Mesendoderm (in vitro differentiated cells): ENCODE measurements at places on chromosomes 5 and 9.

DNA sequence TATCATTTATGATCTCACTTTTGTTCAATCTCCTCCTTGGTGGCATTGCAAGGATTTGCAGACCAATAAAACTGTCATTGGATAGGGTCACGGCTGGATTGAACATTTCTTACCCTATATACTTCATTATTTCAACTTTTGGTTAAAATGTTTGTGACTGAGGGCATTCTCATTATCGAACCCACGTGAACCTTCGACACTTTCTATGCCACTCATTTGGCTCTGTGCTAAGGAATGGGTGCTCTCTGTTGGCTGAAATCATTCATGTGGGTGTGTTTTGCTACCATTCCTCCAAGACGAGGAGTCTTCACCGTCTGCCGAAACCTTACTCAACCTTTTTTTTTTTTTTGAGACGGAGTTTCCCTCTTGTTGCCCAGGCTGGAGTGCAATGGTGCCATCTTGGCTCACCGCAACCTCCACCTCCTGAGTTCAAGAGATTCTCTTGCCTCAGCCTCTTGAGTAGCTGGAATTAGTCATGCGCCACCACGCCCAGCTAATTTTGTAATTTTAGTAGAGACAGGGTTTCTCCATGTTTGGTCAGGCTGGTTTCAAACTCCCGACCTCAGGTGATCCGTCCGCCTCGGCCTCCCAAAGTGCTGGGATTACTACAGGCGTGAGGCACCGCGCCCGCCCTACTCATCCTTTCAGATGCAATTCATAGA, 62.5 kb downstream of the CSNK1A1 start:
- H3K4me3 ChIP-seq = no peak overlapping the region
- no peaks in the 10 kb centered on the region for H3K27me3 ChIP-seq
- H3K4me1 ChIP-seq = no peaks in the 10 kb centered on the region
- DNase-seq = no peak

DNA sequence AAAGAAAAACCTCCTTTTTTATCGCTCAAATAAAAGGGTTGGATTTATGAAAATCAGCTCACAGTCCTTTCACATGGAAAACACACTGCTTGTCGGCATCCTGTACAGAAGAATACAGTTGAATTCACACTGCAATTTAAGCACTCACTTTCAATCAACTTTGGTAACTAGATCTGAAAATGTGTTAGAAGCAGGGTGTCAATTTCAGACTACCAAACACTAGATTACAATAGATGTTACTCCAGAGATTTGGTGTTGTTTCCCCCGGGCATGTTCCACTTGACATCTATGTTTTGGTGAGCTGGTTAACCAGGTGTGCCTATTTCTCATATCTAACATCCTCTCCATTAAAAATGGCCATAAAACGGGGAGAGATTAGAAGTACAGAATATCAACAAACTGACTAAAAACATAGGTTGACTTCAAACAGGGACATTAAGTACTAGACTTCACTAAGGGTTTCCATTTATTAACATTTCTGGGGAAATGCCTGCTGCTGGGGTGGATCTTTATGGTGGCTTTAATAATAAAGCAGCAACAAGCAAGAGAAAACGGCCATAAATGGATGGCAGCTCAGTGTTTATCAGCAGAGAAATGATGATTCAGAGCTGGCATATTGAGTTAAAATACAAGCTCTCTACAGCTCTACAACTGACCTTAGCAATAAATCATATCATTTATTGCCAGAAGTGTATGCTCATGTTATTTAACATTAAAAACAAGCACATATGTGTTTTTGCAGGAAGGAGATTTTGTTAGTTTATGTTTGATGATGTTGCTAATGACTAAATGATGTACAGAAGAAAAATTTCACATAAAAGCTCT, 158.8 kb downstream of the SLF1 start:
- no peaks in the 10 kb centered on the region for H3K27me3 ChIP-seq
- no peak overlapping the region for H3K27ac ChIP-seq
- no peak overlapping the region for H3K4me3 ChIP-seq

- H3K4me3 ChIP-seq = peak overlapping the region; percentile 73
- H3K27ac ChIP-seq = no peak overlapping the region
- no peaks in the 10 kb centered on the region for H3K27me3 ChIP-seq
- no peak for DNase-seq
- no peaks in the 10 kb centered on the region for H3K36me3 ChIP-seq
Observed at GRCh38 chr9:111632060-111632459, 926 bp downstream of the DNAJC25 start.

- H3K4me1 ChIP-seq = peaks cover 4% of the 10 kb centered on the region
- no peak overlapping the region for H3K27ac ChIP-seq
- H3K36me3 ChIP-seq = no peaks in the 10 kb centered on the region
- no peaks in the 10 kb centered on the region for H3K27me3 ChIP-seq
- H3K4me3 ChIP-seq = peak overlapping the region; percentile 80
Observed at GRCh38 chr9:69122549-69123141, 51.4 kb upstream of the TJP2 start.

GRCh38 chr5:107342371-107342770, 328.4 kb downstream of the EFNA5 start:
- H3K4me3 ChIP-seq = no peak overlapping the region
- no peak overlapping the region for H3K27ac ChIP-seq

DNA sequence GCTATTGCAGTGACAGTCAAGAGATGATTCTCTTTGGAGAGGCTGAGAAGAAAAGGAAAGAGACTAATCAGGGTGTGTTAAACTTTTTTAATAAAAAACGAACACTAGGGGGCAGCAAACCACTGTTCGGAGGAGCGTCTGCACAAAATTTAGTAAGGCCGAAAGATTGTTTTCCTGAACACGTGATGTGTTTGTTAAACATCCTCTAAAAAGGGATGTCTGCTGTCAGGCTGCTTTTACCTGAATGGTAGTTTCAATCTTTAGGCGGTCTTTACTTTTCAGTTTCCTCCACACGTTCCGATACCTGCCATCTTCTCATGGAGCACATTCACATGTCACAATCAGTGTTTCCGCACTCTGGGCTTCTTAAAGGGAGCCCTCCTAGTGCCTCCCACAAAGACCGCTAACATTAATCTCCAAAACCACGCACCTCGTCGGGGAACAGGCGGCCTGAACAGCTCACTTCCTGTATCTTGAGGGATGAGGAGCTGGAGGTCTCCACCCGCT, 125.2 kb downstream of the GPBP1 start:
- no peak overlapping the region for H3K4me3 ChIP-seq
- no peaks in the 10 kb centered on the region for H3K27me3 ChIP-seq
- H3K36me3 ChIP-seq = no peaks in the 10 kb centered on the region
- H3K4me1 ChIP-seq = no peaks in the 10 kb centered on the region

DNA sequence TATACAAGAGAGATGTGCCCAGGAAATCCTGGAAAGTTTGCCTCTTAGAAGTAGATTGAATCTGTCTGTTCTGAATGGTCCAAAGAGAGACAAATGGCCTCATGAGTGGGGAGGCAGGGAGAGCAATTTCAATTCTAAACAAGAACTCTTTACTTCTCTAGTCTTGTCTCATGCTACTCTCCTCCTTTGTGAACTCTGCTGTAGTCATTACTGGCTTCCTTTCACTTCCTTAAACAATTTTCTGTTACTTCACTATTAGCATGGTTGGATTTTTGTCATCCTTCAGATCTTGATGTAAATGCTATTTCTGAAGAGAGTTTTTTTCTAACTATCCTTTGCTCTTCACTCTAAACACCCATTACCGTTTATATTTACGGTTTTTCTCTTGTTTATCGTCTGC, 54.0 kb upstream of the GRIN3A start:
- H3K4me3 ChIP-seq = no peak overlapping the region
- no peaks in the 10 kb centered on the region for H3K27me3 ChIP-seq
- DNase-seq = no peak
- no peaks in the 10 kb centered on the region for H3K36me3 ChIP-seq
- H3K4me1 ChIP-seq = no peaks in the 10 kb centered on the region

DNA sequence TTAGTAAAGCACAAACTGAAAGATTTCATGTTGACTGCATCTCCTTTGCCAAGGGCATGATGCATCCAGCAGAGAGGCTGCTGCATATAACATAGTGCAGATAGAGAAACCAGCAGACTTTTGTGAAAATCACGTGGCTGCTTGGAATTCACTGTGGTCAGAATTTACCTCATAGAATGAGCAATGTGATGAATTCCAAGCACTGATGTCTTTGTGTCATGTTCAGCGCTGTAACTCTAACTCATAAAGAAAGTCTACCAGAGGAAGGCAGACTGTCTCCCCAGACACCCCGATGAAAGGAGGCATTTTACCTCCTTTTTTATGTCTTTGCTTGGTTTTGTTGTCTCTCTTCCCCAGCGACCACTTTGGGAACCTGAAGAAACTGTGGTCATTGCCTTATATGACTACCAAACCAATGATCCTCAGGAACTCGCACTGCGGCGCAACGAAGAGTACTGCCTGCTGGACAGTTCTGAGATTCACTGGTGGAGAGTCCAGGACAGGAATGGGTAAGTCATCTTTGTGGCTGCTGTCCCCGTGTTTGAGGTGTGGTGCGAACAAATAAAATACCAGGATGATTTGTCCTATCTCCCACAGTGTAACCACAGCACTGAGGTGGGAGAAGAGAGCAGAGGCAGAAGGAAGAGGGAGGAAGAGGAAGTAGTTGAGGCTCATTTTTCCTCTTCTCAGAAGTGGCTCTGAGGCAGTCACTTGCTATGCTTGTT, 42.0 kb downstream of the ITK start:
- no peaks in the 10 kb centered on the region for H3K4me1 ChIP-seq
- no peaks in the 10 kb centered on the region for H3K27me3 ChIP-seq
- no peak overlapping the region for H3K4me3 ChIP-seq

DNA sequence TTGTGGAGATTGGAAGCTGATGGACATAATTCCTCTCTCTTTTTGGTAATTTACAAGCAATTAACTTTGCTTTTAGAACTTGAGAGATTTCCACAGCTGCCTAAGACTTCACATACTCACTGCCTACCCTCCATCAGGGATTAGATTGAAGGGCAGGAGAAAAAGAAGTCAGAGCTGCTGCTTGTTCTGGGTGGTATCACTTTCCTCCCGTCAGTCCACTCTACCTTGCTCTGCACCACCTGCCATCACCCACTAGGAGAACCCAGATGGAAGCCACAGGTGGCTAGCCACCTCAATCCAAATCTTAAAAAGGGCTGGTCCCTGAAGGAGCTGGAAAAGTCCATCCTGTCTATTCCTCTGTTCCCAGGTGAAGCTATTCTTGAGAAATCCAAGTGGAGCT, 10.5 kb downstream of the IRF1 start:
- DNase-seq = no peak
- peaks cover 3% of the 10 kb centered on the region for H3K36me3 ChIP-seq
- H3K4me3 ChIP-seq = no peak overlapping the region
- no peaks in the 10 kb centered on the region for H3K27me3 ChIP-seq
- peaks cover 2% of the 10 kb centered on the region for H3K4me1 ChIP-seq
- no peak overlapping the region for H3K27ac ChIP-seq

- no peak for DNase-seq
- H3K27me3 ChIP-seq = no peaks in the 10 kb centered on the region
- H3K4me3 ChIP-seq = no peak overlapping the region
- H3K36me3 ChIP-seq = no peaks in the 10 kb centered on the region
Observed at GRCh38 chr9:125929846-125930245, 182.7 kb downstream of the PBX3 start.

GRCh38 chr9:133368249-133368881, 7.5 kb downstream of the SURF4 start:
- no peak overlapping the region for H3K27ac ChIP-seq
- no peak overlapping the region for H3K4me3 ChIP-seq
- no peaks in the 10 kb centered on the region for H3K27me3 ChIP-seq
- H3K4me1 ChIP-seq = no peaks in the 10 kb centered on the region

GRCh38 chr9:37471942-37472684, 6.9 kb upstream of the ZBTB5 start:
- peak; percentile 98 for DNase-seq
- no peaks in the 10 kb centered on the region for H3K27me3 ChIP-seq
- H3K4me3 ChIP-seq = no peak overlapping the region
- peak overlapping the region; percentile 81 for H3K27ac ChIP-seq
- peaks cover 1% of the 10 kb centered on the region for H3K4me1 ChIP-seq

GRCh38 chr5:78397831-78398230, 37.4 kb downstream of the SCAMP1 start:
- no peak for DNase-seq
- no peak overlapping the region for H3K27ac ChIP-seq
- no peak overlapping the region for H3K4me3 ChIP-seq
- H3K27me3 ChIP-seq = no peaks in the 10 kb centered on the region
- H3K4me1 ChIP-seq = no peaks in the 10 kb centered on the region

GRCh38 chr5:67873935-67874334, 341.6 kb upstream of the PIK3R1 start:
- no peak for DNase-seq
- H3K27ac ChIP-seq = no peak overlapping the region
- H3K36me3 ChIP-seq = no peaks in the 10 kb centered on the region
- no peaks in the 10 kb centered on the region for H3K4me1 ChIP-seq

GRCh38 chr5:5533927-5534326, 111.5 kb downstream of the ICE1 start:
- H3K27ac ChIP-seq = no peak overlapping the region
- H3K4me3 ChIP-seq = no peak overlapping the region
- no peak for DNase-seq
- H3K27me3 ChIP-seq = no peaks in the 10 kb centered on the region
- H3K36me3 ChIP-seq = no peaks in the 10 kb centered on the region
- no peaks in the 10 kb centered on the region for H3K4me1 ChIP-seq

GRCh38 chr5:174166231-174167079, 120.9 kb downstream of the NSG2 start:
- DNase-seq = no peak
- no peaks in the 10 kb centered on the region for H3K4me1 ChIP-seq
- H3K27ac ChIP-seq = no peak overlapping the region

GRCh38 chr5:17276445-17276844, 59.0 kb downstream of the BASP1 start:
- no peak overlapping the region for H3K4me3 ChIP-seq
- H3K27ac ChIP-seq = no peak overlapping the region
- H3K27me3 ChIP-seq = no peaks in the 10 kb centered on the region
- no peak for DNase-seq
- H3K4me1 ChIP-seq = no peaks in the 10 kb centered on the region

DNA sequence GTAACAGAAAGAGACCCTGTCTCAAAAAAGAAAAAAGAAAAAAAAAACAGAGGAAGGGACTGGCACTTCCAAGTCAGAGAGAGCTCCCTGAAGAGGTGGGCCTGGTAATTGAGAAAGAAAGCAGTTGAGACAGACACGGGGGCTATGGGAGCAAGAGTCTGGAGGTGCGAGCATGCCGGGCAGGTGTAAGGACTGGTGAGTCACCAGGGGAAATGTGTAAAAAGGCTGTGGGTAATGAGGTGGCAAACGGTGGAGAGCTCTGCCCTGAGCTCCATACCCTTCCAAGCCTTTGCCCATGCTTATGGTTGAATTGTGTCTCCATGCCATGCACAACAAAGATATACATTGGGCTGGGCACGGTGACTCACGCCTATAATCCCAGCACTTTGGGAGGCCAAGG, 18.0 kb upstream of the JADE2 start:
- H3K27ac ChIP-seq = no peak overlapping the region
- no peak overlapping the region for H3K4me3 ChIP-seq

GRCh38 chr9:8477450-8477849, 677.9 kb upstream of the DMAC1 start:
- H3K27me3 ChIP-seq = no peaks in the 10 kb centered on the region
- peaks cover 3% of the 10 kb centered on the region for H3K4me1 ChIP-seq
- DNase-seq = no peak
- H3K4me3 ChIP-seq = no peak overlapping the region

DNA sequence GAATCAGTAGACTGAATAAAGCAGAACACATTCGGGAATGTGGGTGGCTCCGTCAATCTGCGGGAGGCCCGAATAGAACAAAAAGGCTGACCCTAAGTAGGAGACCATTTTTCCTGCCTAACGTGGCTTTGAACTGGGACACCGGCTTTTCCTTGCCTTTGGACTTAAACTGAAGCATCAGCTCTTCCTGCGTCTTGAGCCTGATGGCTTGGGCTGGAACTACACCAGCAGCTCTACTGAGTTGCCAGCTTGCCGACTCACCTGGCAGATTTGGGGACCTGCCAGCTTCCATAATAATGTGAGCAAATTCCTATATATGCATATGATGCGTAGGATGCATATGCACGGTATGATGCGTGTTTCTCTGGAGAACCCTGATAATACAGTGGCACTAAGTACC, 111.3 kb downstream of the DAPK1 start:
- no peak overlapping the region for H3K27ac ChIP-seq
- no peaks in the 10 kb centered on the region for H3K36me3 ChIP-seq
- H3K4me1 ChIP-seq = peaks cover 5% of the 10 kb centered on the region
